Panc1 (cell line): ENCODE measurements at places on chromosomes 6 and 20.
A peak's percentile ranks its signal among the peaks of the same experiment; 100 is the strongest.

- no peak for DNase-seq
These were observed 57.2 kb upstream of the ARHGAP18 start for GRCh38 chr6:129766959-129767728.

DNA sequence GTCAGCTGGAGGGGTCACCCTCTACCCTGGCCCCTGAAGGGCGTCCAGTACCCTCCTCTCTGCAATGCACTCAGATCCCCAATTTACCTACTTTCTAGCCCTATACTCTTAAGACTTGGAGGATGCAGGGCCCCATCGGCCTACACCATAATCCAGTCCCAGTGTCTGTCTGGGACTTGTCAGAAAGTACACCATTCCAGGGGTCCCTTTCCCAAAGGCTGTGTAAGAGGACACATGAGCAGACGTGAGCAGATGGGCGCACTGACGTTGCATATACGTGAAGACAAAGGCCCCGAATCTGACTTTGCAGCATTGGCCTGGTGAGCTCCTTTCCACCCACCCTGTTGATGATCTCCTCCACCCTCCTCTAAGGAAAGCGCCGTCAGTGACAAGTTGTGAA lies 20.9 kb upstream of the SMOC2 start:
- DNase-seq = no peak

- no peak for DNase-seq
These were observed 389.7 kb upstream of the ARID1B start for GRCh38 chr6:156387472-156387871.

DNA sequence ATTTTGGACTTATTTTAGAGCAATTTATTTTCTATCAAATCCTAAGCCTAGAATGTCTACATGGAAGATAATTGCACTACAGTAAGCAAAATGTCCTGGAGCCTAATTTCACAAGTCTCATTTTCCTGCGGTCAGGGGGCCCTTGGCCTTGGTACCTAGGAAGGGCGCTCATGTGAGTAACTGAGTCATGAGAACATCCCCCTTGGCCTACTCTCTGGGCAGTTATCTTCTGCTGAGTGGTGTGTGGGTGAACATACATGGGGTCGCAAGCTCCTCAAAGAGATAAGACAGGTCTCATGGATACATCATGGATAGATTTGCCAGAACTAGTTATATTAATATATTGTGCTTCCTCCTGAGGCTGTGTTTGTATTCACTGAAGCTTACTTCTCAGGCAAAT lies 211.2 kb upstream of the MARCKS start:
- DNase-seq = no peak

- DNase-seq = no peak
These were observed 98.7 kb downstream of the TSHZ2 start for GRCh38 chr20:53070706-53071392.

DNA sequence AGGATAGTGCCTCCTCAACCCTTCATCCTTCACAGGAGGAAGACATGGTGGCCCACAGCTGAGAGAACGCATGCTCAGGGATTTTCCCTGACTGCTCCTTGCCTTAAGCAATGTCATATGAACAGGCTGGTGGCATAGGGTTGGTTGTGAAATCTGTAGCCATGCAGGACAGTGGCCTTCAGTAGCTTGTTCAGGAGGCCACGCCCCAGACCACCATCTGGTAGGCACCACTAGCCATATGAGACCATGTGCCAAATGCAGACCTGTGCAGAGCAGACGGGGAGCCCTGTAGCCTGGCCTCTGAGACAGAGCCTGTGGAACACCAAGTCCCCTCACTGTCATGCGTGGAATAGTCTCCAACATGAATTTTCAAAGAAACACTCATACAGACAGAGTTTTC lies 76.5 kb downstream of the ADTRP start:
- DNase-seq = no peak

- no peak for DNase-seq
These were observed 5.3 kb downstream of the RIPOR2 start for GRCh38 chr6:24930431-24930871.

GRCh38 chr20:35144694-35145093 lies 2.4 kb downstream of the EDEM2 start:
- no peak for DNase-seq

DNA sequence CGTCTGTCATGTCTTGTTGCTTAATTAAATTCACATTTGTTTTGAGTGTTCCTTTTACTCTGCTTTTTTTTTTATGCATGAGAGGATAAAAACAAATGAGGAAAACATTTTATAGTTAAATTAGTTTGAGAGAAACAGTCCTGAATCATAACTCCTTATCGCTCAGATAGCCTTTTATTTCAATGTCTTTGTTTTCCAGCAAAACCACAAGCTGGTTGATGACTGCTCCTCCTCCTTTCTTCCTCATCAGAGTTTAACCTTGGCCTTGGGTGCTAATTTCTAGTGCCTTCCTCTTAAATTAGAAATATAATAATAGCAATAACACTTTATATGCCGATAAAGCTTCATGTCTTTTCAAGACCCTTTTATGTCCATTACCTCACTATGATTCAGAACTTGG lies 3.1 kb downstream of the NOX3 start:
- no peak for DNase-seq

DNA sequence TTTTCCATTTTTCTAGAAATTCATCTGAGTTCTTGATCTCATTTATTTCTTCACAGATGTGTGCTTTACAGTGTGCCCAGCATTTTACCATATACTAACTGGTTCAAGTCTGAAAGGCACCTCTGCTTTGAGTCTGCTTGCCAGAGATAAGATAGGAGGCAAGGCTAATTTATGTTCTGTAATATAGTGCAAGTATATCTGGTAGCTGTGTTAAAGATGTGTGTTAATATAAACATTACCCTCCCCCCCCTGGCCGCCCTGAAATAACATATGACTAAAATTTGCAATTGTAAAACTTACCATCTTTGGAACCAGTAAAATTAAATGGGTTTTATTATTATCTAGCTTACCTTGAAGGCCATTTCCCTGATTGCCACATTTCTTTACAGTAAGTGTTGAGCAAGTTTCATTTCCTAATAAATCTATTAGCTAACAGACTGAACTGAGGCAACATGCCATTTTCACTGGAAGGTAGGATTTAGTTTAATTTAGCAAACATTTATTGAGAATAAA lies 2.7 kb downstream of the FBXO9 start:
- DNase-seq = no peak

DNA sequence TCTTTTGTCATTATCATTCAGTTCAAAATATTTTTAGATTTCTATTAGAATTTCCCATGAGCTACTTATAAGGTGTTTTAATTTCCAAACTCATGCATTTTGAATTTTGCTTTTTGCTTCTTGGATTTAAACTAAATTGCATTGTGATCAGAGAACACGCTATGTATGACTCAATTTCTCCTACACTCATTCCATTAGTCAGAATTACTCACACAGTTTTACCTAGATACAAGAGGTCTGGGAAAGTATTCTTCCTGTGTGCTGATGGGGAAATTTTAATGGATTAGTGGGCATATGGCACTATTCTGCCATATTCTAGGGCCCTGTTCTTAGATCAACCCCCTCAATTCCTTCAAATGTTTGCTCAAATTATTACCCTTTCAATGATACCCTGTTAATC lies 49.9 kb upstream of the BMP5 start:
- DNase-seq = peak; percentile 88

- no peak for DNase-seq
These were observed 58.3 kb downstream of the SERAC1 start for GRCh38 chr6:158109748-158110147.

- no peak for DNase-seq
These were observed 9.4 kb downstream of the TLDC2 start for GRCh38 chr20:36885356-36885755.

DNA sequence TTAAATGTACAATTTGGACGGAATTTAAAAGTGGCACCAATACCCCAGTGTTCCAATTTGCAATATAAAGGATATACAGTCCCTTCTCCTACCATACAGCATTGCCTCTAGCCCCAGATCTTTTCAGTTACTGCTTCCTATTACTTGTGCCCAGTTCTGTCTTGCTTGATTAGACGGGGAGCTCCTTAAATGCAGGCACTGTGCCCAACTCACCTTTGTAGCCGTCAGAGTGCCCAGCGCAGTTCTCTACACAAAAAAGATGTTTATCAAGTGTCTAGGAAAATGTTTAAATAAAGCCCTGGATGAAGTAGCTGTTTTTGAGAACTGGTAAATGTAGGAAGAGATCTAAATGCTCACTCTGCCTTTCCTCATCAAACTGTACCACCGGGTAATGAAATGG lies 7.6 kb downstream of the TAP2 start:
- no peak for DNase-seq

GRCh38 chr20:16158976-16159286 lies 414.3 kb downstream of the KIF16B start:
- DNase-seq = no peak

- DNase-seq = peak; percentile 54
These were observed 118.3 kb upstream of the SIRPA start for GRCh38 chr20:1776681-1777475.

- DNase-seq = no peak
These were observed 91.3 kb upstream of the ADGRF1 start for GRCh38 chr6:47133230-47134000.

DNA sequence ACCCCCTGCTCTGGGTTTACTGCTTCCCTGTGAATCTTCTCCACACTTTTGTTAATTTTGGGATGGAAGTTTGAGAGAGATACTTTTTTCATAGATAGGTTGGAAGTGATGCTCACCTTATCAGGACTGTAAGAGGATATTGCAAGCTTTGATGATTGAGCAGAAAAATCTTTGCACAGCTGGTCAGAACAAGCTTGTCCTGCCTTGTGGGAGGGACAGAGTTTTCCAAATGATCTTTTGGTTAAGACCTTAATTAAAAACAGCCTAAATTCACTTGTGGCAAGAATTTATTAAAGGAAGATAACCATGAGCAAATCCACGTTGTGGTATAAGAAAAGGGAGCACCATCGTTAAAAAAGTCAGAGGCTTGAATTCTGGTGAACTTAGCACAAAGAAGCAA lies 32.2 kb downstream of the E2F3 start:
- no peak for DNase-seq

DNA sequence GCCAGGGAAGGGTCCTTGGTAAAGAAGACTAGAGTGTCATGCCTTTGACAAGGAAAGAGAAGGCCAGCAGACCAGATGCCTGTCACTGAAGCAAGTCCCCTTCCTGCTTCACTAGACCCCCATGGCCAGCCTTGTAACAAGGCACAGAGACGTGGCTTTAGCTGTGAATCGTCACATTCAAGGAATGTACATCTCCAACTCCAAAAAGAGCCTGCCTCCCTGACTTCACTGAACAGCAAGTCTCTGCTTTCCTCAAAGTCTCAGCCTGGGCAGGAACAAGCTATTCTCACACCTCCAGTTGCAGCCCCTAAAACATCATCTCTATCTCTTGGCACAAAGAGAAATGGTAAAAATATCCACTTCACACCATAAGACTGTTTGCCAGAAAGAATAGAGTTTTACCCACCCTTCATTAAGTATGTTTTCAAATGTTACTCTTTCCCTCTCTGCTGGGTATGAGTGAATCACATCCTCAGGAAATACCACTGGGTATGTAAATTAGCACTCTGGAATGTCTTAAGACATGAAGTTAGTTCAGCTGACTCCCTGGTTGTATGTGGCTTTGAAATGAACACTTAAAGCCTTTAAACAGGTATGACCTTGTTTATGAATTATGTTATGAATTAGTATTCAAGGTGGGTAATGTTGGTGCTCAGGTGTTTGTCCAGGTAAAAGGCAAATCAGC lies 46.4 kb upstream of the NT5E start:
- DNase-seq = peak; percentile 69

DNA sequence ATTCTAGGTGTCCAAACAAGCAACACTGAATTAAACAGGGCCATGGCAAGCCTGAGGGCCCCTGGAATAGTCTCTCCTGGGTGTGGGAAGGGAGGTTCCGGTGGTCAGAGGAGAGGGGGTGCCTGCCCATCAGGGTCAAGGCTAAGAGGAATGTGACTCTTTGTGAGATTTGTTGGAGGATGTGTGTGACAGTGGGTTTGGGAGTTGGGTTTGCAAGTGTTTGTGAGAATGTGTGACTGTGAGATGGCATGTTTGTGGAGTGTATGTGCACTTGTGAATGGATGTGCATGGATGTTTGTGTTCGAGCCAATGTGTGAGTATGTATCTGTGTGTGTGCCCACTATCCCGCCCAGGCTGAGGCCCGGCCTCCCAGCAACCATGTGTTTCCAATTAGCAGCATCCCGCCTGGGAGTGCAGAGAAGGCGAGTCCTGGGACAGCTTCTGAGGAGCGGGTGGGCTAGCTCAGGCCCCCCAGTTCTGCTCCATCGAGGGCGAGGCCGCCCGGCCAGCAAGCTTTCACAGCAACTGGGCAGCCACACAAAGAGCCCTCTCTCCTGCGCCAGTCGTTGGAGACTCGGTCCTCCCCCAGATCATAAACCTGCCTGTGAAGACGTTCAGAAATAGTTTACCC lies 12.6 kb downstream of the FOXC1 start:
- DNase-seq = no peak

GRCh38 chr6:44062771-44063560 lies 64.3 kb downstream of the MRPL14 start:
- DNase-seq = no peak

DNA sequence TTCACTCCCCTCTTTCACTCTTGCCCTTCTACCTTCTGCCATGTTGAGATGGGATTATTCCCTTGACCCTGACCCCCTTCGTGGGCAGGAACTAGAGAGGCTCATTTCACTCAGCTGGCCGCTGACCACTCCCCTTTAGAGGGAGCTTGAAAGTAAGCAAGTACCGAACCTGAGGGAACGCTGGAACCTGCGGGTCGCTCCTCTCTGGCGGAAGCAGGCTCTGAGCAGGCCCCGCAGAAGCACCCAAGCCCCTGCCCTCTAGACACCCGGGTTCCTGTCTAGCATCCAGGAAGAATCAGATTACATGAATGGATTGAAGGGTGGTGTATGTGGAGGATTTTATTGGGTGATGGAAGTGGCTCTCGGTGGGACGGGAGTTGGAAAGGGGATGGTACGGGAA lies 11.9 kb upstream of the MYCT1 start:
- no peak for DNase-seq
